ENCODE measurements at places on chromosomes 3 and 15. TPM values are rescaled to one million over a fixed set of nuclear protein-coding genes. Genes with fewer than 3 reads are reported as not detected.

DNA sequence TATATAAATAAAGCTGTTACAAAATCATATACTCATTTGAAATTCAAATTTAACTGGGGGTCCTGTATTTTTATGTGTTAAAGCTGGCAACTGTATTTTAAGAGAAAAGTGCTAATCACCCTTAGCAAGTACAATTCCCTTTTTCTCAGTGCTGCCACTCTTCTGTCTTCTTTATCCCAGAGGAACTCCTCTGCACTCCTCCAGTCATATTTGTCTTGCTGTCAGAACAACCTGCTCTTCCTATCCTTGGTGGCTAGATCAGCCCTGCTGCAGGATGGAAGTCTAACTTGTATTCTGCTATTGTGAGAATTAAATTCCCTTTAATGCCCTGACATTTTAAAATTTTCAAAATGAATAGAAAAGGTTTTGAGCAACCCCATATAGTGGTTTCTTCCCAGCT, 123.9 kb upstream of the TNIK start:
- DNase-seq, result no peak

DNA sequence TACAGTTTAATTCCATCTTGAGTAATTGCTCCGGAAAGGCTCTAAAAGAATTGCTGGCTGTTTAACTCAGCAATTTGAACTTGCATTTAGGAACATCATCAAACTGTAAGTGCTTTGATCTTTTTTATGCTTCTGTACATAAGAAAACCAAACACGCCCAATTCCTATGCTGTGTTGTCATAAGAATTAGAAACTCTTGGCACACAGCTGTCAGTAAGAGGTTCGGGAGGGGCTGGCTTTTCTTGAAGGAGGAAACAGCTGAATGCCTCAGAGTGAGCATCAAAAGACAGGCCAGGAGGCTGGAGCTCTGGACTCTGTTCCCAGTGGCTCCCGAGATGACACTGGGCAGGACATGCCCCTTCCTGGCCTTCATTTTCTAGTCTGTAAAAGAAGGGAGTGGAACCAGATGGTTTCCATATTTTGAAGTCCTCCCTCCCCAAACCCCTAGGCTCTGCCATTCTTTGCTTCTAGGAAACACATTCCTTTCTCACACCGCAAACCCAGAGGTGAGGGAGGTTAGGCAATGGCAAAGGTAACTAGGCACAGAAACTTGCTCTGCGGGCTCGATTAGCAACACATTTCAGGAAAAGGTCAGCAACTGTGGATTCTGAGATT, 73.7 kb upstream of the DLG1 start:
- no peak for DNase-seq

DNA sequence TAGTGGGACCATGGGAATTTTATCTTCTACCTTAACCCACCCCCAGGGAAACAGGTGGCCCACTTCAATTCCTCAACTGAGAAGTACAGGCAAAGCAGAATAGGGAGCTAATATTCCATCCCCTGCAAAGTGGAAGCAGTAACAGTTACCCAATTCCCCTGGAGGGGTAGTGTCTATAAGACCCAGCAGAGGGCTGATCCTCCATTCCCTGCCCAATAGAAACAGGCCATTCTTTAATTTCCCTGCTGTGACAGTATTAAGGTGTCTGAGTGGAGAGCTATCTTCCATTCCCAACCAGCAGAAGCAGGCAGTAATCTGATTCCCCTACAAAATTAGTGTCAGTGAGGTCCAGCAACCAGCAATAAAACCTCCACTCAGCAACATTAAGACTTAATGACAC, 219.8 kb downstream of the ULK4 start:
- no peak for DNase-seq

DNA sequence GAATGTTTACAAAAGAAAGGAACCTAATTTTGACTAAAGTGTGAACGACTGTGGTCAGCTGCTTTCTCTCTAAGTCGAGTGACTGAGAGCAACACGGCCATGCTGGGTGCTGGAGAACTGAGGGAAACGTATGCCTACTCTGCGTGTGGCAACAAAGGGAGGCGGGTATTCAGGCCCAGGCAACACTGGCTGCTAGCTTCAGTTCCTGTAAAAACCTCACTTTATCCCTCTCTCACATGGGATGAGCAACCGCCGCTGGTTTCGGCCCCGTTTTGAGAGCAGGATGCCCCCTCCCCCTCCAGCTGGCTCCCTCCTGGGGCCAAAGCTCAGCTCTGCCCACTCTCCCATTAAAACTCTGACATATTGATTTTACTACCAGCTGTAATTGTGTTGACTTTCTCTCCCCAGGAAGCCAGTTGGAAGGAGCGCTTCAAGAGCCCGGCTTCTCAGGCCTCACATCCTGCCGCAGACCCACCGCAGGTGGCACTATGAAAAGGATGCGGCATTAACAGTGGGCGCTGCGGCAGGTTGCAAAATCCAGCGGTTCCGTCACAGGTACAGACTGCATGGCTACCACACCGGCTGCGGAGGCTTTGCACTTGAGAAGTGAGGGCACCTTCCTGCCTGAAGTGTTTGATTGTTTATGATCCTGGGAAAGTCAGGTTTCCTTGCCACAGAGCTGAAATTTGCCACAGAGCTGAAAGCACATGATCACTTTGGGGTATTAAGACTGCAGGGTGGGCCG, 12.7 kb downstream of the PLXND1 start:
- DNase-seq, result peak; percentile 64

- no peak for DNase-seq
Observed at GRCh38 chr3:124963755-124964154, 29.2 kb upstream of the MUC13 start.

DNA sequence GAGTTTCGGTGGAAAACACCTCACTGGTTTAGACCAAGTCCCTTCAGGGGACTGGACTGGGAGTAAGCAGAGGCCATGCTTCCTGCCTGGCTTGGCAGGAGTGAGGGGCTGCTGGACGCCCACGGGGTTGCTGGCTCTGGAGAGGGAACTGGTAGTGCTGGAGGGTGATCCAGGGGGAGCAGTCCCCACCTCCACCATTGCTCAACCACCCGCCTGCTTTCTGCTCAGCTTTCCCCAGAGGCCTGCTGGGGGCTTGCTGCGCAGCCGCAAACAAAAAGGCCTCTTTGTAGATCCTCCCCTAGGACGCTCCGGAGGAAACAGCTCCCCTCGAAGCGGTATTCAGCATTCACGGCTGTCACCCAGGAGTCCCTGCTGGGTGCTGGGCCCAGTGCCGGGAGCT, 33.5 kb downstream of the EBLN2 start:
- DNase-seq, result no peak

GRCh38 chr15:89117790-89118189, 29.5 kb downstream of the ABHD2 start:
- DNase-seq, result no peak

DNA sequence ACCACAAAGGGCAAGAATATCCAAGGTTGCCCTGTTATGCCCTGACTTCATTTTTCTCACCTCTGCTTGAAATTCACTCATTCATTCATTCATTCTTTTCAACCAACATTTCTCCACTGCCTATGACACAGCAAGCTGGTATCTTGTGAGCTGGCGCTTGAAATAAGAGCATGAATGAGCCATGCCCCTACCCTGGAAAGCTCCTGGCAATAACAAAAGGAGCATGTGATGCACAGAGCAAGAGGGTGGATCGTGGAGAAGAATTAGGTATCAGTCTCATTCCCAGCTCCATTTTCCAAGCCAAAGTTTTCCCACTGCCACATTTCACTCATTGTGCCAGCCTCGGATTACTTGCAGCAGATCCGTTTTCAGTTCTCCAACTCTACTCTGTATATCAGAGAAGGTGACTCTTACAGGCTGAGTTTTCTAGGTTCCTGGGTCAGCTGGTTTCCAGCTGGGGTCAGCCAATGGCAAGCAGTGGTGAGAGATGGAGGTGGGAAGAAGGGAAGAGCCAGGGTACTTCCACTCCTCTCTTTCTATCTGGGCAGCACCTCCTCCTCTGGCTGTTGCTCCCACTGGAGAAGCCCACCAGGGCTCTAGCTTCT, 144.8 kb downstream of the SUCLG2 start:
- DNase-seq, result no peak

- no peak for DNase-seq
Observed at GRCh38 chr3:182782149-182782548, 11.2 kb upstream of the ATP11B start.

DNA sequence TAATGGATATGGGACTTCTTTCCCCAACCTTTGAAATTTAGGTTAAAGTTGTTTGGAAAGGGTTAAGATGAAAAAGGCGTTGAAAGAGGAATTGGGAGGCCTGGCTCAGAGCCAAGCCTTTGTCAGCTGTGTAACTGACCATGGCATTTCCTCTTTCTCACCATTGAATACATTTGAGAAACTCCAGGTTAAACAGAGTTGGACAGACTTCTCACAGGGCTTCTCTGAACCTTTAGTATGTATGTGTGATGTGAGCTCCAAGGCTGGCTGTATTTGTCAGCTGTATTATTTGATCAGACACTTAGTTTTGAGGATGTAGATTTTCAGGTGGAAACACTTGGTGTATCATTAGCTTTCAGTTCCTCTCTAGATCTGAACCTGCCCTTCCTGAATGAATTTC, 136.4 kb upstream of the GOLGA6L4 start:
- no peak for DNase-seq

DNA sequence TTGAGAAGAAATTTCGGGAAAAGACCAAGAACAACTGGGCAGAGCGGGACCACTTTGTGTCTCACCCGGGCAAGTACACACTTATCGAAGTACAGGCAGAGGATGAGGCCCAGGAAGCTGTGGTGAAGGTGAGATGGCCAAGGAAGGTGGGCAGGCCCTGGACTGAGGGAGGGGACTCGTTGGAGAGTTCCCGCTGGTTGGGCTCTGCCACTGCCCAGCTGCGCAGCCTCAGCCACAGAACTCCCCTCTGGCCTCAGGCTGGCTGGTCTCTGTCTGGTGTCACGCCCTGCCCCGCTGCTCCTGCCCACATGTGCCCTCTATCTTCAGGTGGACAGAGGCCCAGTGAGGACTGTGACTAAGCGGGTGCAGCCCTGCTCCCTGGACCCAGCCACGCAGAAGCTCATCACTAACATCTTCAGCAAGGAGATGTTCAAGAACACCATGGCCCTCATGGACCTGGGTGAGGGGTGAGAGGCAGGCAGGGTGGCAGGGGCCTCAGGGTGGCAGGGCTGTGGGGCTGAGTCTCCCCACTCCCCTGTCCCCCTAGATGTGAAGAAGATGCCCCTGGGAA, 2.4 kb downstream of the PARP3 start:
- DNase-seq, result no peak

DNA sequence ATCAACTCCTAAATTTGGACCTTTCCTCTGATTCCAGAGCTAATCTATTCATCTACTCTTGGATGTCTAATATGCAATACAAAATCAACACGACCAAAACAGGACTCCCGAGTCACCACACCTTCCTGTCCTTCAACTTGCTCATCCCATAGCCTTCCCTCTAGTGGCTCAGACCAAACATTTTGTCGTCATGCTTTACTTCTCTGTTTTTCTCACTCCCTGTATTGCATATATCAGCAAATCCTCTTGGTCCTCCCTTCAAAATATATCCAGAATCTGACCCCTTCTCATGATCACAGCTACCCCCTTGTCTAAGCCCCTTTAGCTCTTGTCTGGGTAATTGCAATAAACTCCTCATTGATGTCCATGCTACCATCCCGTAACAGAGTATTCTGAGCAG, 30.5 kb upstream of the DCP1A start:
- DNase-seq, result no peak

DNA sequence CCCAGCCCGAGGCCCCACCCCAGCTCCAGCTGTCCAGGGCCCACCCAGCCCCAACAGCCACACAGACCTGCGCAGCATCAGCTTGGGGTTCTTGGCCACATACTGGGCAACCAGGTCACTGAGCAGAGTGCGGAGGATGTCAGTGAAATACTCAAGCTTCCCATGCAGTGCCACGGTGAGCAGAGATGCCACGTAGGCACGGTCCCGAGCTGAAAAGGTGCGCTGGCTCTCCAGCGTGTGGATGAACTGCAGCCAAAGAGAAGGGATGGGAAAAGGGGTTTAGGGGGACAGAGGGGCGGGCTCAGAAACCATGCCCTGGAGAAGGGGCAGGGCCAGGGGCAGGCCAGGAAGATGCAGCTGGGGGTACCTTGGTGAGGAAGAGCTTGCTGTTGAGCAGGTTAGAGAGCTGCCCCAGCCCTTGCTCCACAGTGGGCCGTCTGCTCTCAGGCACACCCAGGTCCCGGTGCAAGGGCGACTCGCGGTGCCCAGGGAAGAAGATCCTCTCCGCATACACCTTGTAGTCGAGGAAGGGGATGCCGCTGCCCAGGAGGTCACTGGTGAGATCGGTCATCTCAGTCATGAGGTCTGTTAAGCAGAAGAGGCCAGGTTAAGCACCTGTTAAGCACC, 17.4 kb downstream of the PLXNB1 start:
- DNase-seq, result no peak

GRCh38 chr3:187689984-187690383, 12.4 kb downstream of the RTP2 start:
- no peak for DNase-seq

DNA sequence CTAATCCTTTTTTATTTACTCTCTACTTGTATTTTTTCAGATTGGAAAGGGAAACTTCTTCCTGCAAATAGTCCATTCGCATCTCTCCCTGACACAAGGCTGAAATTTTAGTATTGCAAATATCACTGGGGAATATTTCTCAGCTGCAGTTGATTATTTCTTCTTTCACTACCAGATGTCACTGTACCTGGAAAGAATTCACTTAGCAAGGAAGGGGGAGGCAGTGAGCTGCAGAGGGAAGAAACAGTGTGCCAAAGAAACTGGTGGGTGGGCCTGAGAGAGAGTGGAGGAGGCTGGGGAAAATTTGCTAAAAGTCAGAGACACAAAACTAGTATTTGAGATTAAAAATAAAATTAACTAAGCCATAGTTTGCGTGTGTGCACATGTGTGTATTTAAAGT, 142.3 kb upstream of the STT3B start:
- DNase-seq, result no peak

DNA sequence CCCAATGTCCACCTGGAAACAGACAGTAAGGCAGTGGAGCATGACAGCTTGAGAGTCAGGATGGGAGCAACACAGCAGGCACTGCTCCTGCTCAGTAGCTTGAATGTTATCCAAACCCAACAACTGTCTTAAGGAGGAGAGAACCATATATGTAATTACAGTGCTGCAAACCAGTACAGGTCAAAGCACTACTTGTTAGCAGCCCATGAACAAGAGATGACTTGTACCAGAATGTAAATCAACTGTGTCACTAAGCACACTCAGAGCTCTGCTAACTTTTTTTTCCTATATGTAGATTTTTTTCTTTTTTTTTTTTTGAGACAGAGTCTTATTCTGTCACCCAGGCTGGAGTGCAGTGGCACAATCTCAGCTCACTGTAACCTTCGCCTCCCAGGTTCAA, 87.1 kb downstream of the ANO10 start:
- no peak for DNase-seq

DNA sequence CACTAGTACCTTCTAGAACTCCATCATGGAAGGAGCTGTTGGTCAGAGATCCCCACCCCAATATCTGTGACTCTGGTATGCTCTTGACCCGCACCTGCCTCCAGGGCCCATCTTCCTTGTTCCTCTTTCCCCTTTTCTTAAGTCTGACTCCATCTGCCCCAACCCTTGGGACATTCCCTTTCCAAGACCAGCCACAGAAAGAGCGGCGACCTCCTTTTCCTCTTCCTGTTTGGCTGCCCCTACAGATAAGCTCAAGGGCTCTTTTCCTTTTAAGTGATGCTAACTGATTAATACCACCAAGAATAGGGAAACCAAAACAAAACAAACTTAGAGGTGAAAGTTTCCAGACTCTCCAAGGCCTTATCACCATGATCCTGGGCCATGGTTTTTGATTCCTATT, 21.9 kb upstream of the ATP8B4 start:
- no peak for DNase-seq

GRCh38 chr3:69370156-69370883, 15.6 kb downstream of the FRMD4B start:
- peak; percentile 6 for DNase-seq

CHRD gene
- total RNA-seq, result not detected

CLRN1 gene
- not detected for total RNA-seq

TUSC7 gene
- total RNA-seq, result not detected

TSC22D2 gene
- total RNA-seq, result 25.7 TPM
